Stimulated activated CD8-positive, alpha-beta memory T cell treated with anti-CD3 and anti-CD28 coated beads, Interleukin-2, amount 100 ng/mL, for 1 hour (primary cell): ENCODE measurements at places on chromosomes 1 and 21.

- no peak for DNase-seq
These were observed 64.6 kb upstream of the WDR26 start for GRCh38 chr1:224499204-224499603.

GRCh38 chr1:9427388-9427787 lies 111.9 kb upstream of the SLC25A33 start:
- no peak for DNase-seq

DNA sequence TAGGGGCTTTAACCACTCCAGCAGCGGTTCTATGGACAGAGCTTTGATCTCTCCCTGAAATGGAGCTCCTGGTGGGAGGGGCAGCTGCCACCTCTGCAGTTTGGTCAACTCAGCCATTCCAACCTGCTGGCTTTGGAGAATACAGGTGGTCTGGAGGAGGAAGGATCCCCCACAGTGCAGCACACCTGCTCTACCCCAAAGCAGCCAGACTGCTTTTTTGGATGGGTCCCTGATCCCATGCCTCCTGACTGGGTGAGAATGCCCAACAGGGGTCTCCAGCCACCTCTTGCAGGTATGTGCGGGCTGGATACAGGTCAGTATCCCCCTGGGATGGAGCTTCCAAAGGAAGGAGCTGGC lies 53.9 kb downstream of the TPTE start:
- no peak for DNase-seq

GRCh38 chr1:205041001-205041715 lies 1.9 kb upstream of the CNTN2 start:
- DNase-seq: no peak

DNA sequence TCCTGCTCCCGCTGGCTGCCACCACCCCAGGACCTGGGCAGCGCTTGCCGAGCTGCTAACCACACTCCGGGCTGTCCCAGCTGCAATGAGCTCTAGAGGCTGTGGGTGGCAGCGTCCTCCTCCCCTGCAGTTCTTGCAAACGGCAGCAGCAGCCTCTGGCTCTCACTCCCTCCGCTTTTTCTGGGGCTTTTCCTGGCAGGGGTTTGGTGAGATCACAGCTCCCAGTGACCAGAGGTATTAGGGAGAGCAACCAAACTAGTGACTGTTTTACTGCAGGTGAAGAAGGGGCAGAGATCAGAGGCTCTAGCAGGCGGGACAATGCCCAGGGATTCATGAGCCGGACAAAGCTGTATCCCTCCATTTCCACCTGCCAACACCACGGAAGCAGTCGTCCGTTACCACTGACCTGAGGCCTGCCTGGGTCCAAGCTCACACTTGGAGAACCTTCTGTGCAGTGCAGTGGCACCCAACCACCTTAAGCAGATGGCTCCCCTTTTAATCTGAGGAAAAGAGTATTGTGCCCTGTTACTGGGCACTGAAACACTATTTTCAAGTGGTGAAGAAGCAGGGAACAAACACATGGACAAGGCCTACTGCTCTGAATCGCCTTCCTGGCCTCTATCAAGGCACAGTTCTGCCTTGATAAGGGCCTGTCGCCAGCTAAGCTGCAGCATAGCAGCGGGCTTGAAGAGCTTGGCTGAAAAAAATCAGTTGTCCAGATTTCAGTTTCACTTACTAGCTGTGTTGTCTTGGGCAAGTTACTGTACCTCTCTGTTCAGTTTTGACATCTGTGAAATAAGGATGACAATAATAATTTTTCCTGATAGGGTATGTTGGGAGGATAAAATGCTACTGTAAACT lies at the start of gene F5:
Gene F5, minus strand, starts transcription at position 87 of the 861 bp plus-strand sequence. CDS start 95 bp downstream, outside the sequence.
- no peak for DNase-seq

DNA sequence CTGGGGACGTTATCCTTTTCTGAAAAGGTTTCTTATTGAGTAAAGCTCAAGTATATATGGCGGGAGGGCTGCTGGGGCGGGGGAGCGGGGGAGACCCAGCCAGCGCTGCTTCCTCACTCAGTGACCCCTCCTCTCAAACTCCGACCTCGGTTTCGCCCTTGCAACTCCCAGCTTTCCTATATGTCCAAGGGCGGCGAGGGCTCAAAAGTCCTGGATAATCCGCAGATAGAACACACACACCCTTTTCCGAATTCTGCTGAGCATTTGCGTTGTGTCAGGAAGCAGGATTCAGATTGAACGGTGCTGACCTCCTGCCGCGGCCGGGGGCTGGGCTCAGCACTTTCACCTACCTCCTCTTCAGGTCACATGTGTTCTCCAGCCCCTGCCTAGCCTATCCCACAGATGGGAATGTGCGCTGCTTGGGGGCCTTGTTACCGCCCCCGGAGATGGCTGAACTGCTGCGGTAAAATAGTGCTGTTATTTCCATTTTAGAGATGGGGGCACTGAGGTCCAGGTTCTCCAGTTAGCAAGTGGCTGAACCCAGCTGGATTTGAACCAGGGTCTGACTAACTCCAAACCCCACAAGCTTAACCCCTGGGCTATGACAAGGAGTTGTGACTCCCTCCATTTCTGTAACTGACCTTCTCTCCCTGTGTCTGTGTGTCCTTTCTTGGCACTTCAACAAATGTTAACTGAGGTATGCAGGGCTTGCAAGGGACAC lies 795 bp upstream of the AHDC1 start:
- DNase-seq: no peak

DNA sequence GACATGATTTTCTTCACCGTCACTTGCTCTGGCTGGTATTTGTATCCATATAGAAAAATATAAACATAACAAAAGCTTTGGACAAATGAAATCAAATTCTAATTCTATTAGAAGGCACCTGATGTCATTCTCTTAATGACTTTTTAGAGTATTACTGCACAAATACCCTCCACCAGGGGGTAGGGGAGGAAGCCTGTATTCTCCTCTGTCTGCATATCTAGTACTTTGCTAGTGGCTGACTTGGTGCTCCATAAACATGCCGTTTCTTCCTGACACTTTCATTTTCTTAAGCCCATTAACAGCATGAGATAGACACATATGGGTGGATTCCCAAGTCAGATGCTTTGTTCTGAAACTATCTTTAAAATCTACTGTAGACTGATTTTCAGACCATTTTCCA lies 20.6 kb upstream of the KCNJ15 start:
- DNase-seq: no peak

DNA sequence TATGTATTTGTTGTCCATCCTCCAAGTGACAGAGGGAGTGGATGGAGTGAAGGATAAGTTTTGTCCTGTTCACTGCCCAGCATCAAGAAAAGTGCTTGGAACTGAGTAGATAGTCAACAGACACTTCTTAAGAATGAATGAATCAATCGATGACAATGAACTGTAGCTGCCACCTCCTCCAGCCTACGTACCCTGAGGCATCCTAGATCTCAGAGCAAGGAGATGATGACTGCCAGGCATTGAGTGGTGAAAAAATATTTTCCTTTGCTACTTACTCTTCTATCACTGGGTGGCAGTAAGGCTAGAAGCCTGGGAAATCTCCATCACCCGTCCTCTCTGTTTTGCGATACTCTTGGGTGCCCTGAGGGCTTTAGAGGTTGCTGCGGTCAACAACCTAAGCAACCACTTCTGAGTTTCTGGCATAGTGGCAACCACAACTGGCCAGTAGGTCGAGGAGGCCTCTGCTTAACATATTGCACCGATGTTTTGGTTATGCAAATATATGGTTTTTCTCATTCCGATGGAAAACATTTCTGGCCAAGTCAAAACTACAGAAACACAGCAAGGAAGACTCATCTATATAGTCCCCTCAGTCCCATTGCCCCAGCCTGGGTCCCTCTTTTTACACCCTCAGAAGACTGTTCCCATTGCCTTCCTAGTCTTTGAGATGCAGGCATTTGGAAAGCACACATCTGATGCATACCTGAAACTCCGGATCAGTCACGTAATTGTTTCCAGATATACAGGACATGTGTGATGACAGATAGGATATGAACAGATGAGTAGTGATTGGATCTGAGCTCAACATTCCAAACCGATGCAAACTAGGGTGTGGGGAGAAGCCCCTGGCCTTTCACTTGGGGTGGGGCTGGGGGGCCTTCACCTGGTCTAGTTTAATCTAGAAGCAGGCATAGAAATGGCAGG lies 136.8 kb downstream of the RUNX1 start:
- DNase-seq: no peak

- no peak for DNase-seq
These were observed 68.9 kb upstream of the S1PR1 start for GRCh38 chr1:101167891-101168290.

DNA sequence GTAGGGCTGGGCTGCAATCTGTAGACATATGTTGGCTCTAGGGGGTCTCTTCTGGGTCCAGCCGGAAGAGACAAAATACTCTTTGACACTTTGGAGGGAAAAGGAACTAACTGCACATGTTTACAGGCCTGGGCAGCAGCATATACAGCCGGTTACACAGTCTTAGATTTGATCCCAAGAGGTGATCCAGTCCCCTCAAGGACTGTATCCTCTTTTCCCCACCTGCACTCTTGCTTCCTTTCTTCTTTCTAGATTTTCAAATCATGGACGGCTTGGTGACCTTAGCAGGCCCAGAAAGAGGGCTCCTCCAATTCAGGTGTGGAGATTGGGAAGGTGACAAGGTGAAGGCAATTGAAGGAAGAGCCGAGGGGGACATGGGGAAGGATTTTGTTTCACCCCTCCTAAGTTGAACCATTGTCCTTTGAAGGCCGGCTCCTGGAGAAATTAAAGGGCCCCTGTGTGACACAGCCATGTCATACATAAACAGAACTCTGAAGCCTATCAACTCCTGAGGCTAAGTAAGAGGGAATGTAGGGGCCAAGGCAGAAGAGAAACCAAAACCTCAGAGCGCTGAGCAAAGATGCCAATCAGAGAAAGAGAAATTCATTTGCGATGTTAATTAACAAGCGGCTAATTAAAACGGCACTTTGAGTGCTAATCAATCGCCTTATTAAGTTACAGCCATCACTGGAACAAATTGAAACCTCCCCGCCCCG lies 5.9 kb upstream of the BARHL2 start:
- DNase-seq: no peak
